Thoracic aorta (tissue), 2 donors: ENCODE measurements at places on chromosomes 7 and 10. TPM values are rescaled to one million over a fixed set of nuclear protein-coding genes. Genes with fewer than 3 reads are reported as not detected.

Gene EPDR1
- 59.3 TPM for total RNA-seq

Gene GIMAP5
- total RNA-seq, result 35.9 TPM

Gene CDHR1
- total RNA-seq, result 0.14 TPM

Gene PAX4
- not detected for total RNA-seq

Gene TMEM184A
- not detected for total RNA-seq

Gene TBX20
- 0.35 TPM for total RNA-seq

Gene SPDYE16
- 0.28 TPM for total RNA-seq

Gene NPFFR1
- total RNA-seq, result not detected

Gene GTF2IRD1
- 7.0 TPM for total RNA-seq

Gene PTN
- 12.5 TPM for total RNA-seq

Gene LIPM
- not detected for total RNA-seq

Gene FGFR2
- total RNA-seq, result 7.2 TPM

Gene ASB15
- total RNA-seq, result not detected

Gene ATOH7
- not detected for total RNA-seq

GRCh38 chr7:39154815-39155214 lies 177.1 kb downstream of the POU6F2 start:
- no peak for DNase-seq

- DNase-seq, result no peak
These were observed 65.5 kb downstream of the BPGM start for GRCh38 chr7:134712196-134712595.

DNA sequence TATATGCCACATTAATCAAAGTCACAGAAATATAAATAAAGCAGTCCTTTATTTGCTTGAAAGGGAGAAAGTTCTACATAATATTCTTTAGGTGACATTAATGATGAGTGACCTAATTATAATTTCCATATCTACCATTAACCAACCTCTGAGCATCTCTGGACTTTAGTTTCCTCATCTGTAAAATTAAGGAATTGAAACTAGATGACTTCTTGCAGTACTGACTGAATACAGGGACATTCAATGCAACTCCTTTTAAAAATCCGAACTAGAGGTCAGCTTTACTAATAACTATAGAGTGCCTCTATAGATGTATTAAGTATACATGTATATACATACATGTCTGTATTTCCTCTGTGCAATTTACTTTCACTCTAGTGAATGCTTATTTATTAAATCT lies 3.9 kb downstream of the FMC1 start:
- no peak for DNase-seq

GRCh38 chr7:2621948-2622640 lies 9.7 kb upstream of the TTYH3 start:
- no peak for DNase-seq

GRCh38 chr7:44172352-44172751 lies 16.9 kb downstream of the GCK start:
- no peak for DNase-seq

DNA sequence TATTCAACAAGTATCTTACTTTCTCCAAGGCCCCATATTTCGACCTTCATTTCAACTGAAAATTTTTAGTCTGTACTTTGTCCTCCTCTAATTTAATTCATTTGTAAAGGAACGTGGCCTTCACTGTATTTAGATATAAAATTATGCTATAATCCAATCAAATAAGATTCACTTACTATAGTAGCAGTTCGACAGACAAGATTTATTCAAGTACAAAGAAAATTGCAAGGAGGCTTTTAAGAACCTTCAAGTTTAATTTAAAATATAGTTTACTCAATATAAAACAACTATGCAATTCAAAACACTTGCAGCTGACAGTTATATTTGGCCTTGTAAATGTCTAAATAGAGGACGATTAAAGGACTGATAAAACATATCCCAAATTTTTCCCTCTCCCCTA lies 85.6 kb downstream of the RAPGEF5 start:
- no peak for DNase-seq

DNA sequence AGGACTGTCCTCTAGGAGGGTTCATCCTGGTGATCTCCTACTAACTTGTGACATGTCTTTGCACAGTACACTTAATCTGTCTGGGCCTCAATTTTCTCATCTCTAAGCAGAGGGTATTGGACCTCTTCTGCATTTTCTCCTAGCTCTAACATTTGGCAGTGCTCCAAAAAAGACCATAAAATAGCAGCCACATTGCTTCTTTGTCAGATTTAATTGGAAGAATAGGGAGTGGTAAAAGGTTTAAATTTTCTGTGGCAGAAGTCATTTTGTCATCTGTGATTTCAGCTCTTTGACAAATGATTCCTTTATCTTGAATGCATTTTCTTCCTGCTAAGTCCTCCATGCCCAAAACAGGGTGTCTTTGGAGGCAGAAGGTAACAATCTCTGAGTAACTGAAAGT lies 289.9 kb upstream of the LRGUK start:
- DNase-seq, result no peak

GRCh38 chr10:78969719-78970118 lies 99.0 kb upstream of the ZMIZ1 start:
- no peak for DNase-seq

- no peak for DNase-seq
These were observed 20.8 kb upstream of the TMEM273 start for GRCh38 chr10:49208996-49209395.

DNA sequence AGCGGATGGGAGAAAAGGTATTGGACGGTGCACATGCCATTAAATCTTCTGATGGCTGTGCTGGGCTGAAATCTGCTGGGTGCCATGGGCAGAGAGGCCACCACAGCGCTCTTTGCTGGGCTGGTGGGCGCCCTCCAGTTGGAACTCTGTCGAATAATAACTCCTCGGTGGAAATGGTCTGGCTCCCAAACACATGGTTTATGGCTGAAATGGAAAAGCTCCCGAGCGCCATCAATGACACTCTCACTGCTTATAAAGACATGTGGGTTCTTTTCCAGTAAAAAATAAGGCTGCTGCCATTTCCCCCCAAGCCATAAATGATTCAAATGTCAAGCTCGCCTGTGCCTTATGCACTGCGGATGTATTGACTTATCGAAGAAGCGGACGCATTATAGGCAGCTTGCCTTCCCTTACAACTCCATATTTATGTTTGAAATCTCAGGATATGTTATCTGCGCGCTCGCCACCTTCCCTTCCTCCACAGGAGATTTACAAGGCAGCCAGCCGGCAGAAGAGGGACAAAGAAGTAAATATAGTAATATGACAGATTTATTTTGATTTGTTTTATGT lies 239.0 kb upstream of the MKI67 start:
- DNase-seq, result no peak

- no peak for DNase-seq
These were observed 140.7 kb downstream of the ICA1 start for GRCh38 chr7:8121243-8121642.

DNA sequence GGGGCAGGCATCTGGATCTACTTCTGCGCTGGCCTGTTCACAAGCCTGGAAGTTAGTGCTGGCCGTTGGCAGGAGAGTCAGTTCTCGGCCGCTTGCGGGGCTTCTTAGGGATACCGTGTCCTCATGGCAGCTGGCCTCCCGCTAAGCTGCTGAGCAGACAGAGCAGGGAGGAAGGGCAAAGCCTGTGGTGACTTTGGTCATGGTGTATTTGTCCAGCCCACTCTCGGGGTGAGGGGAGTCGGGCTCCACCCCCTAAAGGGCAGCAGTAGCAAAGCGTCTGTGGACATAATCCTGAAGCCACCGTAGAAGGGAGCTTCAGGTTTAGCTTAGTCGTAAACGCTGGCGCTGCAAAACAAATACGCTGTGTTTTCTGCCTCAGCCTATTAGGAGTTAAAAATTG lies 12.2 kb downstream of the UBE3C start:
- no peak for DNase-seq

DNA sequence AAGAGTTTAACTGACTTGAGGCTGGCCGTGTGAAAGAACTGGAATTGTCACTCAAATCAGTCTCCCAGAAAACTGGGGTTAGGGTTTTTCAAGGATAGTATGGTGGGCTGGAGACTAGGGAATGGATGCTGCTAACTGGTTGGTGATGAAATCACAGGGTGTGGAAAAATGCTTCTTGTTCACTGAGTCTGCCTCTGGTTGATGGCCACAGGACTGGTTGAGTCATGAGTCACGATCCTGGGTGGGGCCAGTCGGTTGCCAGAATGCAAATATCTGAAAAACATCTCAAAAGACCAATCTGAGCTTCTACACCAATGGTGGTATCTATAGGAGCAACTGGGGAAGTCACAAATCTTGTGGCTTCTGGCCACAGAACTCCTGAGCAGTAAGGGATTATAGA lies 16.3 kb upstream of the BAMBI start:
- DNase-seq, result no peak

GRCh38 chr10:131736321-131736980 lies 164.4 kb upstream of the PPP2R2D start:
- DNase-seq, result no peak

GRCh38 chr7:38123494-38123893 lies 54.6 kb upstream of the STARD3NL start:
- DNase-seq, result no peak

DNA sequence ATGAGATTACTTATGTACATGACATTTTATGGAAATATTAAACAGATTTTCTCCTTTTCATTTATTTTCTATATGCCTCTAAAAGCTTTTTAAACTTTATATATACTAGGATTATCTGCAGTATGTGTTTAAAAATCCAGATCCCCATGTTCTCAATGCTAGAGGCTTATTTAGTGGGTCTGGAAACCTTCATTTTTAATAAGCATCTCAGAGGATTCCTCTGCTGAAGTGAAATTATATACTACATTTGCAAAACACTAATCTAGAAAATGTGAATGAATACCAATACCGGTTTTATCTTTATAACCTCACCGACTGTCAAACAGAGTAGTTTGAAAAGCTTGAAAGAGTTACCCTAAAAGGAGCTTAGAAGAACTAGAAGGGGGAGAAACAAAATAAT lies 863.8 kb upstream of the ZWINT start:
- no peak for DNase-seq
